ENCODE measurements at places on chromosomes 5 and 9.

DNA sequence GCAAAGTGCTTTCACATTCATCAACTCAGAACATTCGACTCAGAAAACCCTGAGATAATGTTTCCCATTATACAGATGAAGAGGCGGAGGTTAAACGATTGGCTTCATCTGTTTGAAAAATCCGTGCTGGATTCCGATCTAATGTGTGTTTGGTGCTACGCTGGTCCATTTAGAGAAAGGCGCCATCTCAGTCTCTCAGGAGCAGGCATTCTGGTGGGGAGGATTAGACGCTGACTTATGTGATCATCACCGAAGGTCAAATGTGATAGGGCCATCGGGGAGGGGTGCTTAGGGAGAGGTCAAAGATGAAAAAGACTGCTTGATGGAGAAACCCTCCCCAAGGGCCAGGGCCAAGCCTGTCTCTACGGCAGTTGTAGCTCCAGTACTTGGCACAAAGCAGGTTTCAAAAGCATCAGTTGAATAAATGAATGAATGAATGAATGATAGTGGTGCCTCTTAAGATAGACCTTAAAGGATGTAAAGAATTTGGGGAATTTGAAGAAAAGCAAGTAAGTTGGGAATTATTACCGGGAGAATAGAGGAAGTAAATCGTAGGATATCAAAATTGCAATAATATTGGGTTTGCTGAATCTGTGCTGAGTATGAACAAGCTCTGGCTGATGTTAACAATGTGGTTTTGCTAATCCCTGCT lies 160.6 kb upstream of the SHB start:
- DNase-seq = no peak

- DNase-seq = no peak
Measured at GRCh38 chr9:27086818-27087680, 22.0 kb upstream of the TEK start.

DNA sequence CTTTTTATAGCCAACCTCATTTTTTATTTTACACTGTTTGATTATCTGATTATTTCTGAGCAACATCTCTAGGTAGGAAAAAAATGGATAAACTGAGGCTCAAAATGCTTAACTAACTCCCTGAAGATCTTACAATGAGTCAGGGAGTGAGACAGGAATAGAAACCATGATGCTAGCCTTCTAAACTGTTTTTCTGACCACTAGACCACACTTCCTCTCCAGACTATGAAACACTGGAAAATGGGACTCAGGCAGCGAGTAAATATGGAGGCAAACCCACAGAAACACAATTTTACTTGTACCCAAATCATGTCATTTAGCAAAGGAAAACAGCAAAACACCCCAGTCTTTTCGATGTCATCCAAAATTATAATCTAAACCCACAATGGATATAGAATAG lies 129.9 kb upstream of the ANKH start:
- DNase-seq = no peak

DNA sequence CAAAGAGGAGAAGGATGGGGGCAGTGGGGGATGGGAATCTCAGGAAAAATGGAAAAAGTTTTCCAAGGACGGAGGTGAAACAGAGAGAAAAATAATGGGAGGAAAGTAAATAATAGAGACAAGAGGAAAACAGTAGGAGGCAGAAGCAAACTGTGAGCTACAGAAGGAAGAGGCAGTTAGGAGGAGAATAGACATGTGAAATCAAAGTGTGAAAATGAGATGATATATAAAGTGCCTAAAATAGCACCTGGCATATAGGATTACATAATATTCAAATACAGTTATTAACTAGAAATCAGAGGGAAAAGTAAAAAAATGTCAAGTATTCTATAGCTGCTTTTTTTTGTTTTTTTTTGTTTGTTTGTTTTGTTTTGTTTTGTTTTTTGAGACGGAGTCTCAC lies 44.0 kb upstream of the PLIN2 start:
- DNase-seq = no peak

- DNase-seq = no peak
Measured at GRCh38 chr9:120765910-120766425, 27.2 kb downstream of the FBXW2 start.
